Stimulated activated CD8-positive, alpha-beta memory T cell treated with anti-CD3 and anti-CD28 coated beads, Interleukin-7, amount 100 ng/mL, for 24 hours (primary cell): ENCODE measurements at places on chromosomes 11 and 22.

DNA sequence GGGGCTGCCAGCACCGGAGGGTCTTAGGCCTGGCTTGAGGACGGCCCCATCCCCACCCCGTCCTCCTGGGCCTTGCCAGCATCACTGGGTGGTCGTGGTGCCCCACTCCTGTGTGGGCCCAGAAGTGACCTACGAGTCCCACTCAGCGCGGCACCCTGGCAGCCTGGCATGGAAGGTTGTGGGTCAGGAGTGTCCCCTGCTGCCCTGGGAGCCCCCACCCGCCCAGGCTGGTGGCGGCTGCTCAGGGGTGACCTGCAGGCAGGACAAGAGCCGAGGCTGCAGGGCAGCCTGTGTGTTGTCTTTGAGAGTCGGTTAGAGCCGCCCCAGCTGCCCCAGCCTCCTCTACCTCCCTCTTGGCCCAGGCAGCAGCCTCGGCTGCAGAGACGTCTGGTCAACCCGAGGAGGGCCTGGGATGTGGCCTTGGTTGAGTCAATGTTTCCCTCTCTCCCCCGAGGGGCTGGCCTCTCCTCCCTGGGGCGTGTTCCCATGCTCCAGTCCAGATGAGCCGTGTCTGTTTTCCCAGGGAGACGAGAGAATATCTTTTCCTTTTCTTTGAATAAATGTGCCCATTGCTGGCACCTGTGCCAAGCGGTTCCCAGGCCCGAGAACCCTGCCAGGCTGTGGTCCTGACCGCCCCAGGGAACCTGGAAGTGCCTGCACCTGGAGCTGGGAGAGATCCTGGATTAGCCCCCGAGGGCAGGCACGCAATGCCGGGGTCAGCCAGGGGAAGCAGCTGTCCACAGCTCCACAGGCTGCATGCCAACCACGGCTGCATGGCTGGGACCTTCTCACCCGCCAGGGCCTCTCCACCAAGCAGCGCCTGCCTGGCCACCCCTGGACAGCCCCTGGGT is 35.7 kb upstream of the MUC5AC start:
- no peak for DNase-seq

DNA sequence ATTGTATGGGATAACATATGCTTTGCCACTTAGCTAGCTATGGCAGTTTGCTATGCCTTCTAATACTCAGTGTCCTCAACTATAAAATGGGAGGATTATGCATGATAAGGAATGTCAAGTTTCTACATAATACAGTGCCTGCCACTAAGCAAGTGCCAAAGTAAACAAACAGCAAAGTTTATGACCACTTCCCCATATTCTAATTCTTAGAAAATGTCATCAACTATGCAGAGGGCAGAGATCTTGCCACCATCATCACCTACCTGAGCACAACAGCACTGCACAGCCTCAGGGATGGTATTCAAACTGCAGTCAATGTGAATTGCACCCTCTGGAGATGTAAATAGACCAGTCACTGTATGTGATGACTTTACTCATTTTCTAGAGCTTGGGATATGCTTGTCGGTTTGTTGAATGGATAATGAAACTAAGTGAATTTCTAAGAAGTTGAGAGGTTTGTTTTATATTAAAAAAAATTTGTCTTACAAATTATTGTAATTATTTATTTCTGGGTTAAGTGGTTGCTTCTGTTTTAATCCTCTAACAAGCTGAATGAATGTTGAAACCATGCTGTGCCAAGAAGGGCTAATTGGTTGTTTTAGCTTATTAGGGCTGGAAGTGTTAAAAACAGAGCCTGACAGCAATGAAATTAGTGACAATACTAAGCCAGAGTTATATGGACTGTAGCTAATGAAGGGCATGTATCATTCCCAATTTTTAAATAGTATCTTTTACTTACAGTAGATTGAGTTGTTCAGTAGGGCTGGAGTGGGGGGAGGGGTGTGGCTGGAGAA is 398.4 kb downstream of the CNTN5 start:
- no peak for DNase-seq

- no peak for DNase-seq
Measured at GRCh38 chr11:121321614-121322243, 29.2 kb downstream of the SC5D start.

DNA sequence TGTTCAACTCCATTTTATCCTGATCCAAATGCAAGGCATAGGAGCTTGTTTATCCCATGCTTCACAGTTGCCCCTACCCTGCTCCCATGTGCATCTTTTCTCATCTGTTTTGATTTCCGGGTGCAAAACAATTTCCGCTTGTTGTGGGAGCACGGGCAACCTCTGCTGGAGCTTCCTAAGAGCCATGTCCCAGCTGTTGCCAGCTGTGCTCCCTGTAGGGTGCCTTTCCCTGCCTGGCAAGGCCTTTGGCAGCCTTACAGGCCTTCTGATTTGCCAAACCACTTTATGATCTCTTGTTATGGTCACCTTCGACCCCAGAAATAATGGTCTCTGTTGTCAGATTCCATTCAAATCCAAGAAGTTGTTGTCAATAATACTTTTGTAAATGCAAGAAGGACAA is 1038.5 kb downstream of the OPCML start:
- no peak for DNase-seq

DNA sequence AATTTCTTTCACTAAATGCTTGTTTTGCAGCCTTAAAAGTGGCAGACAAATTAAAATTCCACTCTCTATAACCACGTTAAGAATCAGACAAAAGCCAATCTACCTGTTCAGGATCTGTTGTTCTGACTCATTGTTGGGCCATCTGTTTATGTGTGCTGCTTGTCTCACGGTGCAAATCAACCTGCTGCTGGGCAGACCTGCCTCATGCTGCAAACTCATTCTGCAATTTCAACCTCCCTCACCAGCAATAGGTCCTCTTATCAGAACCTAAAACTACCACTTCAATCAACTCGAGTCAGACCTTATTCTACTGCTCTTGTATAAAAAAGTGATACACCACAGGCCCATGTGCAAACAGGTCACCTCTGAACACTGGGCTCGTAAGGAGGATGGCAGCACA is 75.1 kb downstream of the LARGE2 start:
- no peak for DNase-seq

DNA sequence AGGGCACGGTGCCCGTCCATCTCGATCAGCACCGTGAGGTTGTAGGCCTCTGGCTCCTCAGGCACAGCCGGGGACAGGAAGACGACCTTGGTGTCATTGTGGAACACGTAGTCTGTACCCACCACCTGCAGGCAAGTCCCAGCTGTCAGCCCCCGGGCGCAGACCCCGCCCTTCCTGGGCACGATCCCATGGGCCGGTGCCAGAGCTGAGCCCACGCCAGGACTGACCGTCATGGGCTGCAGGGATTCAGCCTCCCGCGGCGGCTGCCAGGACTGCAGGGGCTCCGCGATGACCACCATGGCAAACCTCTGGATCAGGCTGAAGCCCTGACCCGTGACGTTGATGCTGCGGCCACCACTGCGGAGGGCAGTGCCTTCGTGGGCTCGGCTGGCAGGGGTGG is 11.8 kb upstream of the MAPK11 start:
- no peak for DNase-seq

DNA sequence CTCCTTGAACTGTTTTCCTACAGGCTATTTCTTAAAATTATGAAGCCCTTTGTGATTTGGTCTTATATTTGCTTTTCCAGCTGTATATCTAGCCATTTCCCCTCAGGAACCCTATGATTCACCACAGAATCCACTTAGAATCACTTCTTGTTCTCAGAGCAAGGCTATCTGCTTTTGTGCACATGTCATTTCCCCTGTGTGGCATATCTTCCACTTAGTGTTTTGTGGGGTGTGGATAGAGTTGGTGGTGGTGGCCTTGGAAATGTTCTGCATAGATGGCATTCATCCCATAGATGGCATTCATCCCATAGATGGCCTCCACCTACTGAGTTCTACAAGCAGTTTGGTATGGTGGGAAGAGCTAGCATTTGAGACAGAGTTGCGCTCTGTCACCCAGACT is 44.7 kb downstream of the SWAP70 start:
- DNase-seq: no peak

GRCh38 chr11:8719211-8719649 is 36.6 kb downstream of the RPL27A start:
- no peak for DNase-seq

GRCh38 chr11:72625691-72626413 is 48.4 kb downstream of the PDE2A start:
- DNase-seq: no peak
